Thyroid gland (tissue), 4 donors: ENCODE measurements at places on chromosomes 11 and 22. TPM values are rescaled to one million over a fixed set of nuclear protein-coding genes. Genes with fewer than 3 reads are reported as not detected.

C1QTNF5 gene
- total RNA-seq, result 13.0 TPM

DNA sequence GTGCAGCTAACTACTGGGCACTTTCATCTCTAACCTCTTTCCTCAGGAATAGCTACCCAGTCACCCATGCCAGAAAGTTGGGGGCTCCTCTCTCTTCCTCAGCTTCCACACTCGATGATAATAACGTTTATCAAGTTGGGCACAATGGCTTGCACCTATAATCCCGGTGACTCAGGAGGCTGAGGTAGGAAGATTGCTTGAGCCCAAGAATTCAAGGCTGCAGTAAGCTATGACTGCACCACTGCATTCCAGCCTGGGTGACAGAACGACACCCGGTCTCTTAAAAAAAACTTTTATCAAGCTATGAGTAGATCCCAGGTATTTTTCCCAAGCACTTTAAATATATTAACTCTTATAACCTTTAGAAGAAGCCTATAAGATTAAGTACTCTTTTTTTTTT lies 2.0 kb downstream of the SF3A1 start:
- H3K4me1 ChIP-seq, result peaks cover 34% of the 10 kb centered on the region
- no peaks in the 10 kb centered on the region for H3K27me3 ChIP-seq
- H3K27ac ChIP-seq, result no peak overlapping the region
- DNase-seq, result no peak
- no peak overlapping the region for H3K4me3 ChIP-seq

DNA sequence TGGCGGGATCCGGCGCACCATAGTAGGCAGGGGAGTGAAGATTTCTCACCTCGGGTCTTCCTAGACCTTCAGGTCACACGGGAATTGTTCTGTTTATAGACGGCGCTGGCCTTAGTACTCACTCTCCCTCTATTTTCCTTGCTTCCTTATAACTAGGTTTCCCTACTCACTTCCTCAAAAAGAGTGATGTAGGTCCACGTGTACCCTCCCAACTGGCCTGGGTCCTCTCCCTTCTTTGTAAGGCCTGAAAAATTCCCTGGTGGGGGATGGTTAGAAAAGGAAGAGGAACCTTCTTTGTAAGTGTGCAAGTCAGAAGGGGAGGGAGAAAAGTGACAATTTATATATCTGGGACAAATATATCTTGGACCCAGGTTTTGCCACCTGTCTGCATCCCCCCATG lies 2.9 kb upstream of the TMEM9B start:
- no peaks in the 10 kb centered on the region for H3K27me3 ChIP-seq
- no peak overlapping the region for H3K27ac ChIP-seq
- DNase-seq, result no peak
- no peaks in the 10 kb centered on the region for H3K36me3 ChIP-seq
- H3K4me3 ChIP-seq, result no peak overlapping the region

- no peaks in the 10 kb centered on the region for H3K36me3 ChIP-seq
- H3K27ac ChIP-seq, result no peak overlapping the region
- no peak overlapping the region for H3K4me3 ChIP-seq
- peaks cover 6% of the 10 kb centered on the region for H3K4me1 ChIP-seq
Observed at GRCh38 chr11:112958670-112959069, 2.5 kb upstream of the NCAM1 start.

POLR3H gene
- total RNA-seq, result 20.6 TPM

- H3K36me3 ChIP-seq, result no peaks in the 10 kb centered on the region
- no peaks in the 10 kb centered on the region for H3K27me3 ChIP-seq
- H3K4me1 ChIP-seq, result peaks cover 31% of the 10 kb centered on the region
- H3K27ac ChIP-seq, result peak overlapping the region; percentile 88
- peak overlapping the region; percentile 86 for H3K4me3 ChIP-seq
Observed at GRCh38 chr11:108221911-108222573, 396 bp downstream of the NPAT start.
